ENCODE measurements at places on chromosomes 7 and 10.
A peak's percentile ranks its signal among the peaks of the same experiment; 100 is the strongest.

- no peak for DNase-seq
Observed at GRCh38 chr7:105198223-105198622, 184.2 kb downstream of the KMT2E start.

DNA sequence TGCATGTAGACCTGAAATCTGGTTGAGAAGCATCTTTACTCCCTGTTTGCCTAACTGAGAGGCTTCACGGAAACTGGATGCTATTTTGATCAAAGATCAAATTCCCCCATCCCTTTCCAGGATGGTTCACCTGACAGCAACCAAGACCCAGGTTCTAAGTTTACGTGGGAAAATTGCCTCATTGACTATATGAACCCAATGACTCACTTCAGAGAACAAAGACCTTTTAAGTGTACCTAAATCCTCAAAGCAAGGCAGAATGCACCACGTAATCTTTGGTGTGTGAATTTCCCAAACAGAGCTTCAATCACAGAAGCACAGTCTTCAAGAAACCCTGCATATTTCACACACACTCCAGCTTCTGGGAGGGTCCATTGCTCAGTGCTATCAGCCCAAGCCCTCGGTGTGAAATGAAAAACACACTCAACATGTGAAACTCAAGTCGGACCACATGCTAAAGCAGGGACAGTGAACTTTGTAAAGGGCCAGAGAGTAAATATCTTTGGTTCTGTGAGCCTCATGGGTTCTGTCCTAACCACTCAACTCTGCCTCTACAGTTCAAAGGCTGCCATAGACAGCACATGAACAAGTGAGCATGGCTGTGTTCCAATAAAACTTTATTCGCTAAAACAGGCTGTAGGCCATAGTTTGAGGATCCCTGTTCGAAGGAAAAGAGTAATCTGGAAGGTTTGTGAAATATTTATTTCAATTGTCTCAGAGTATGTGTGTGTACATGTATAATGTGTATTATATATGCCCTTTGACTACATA lies 275.6 kb upstream of the FOXK1 start:
- no peak for DNase-seq

GRCh38 chr7:150665896-150666295 lies 19.6 kb upstream of the GIMAP2 start:
- no peak for DNase-seq

GRCh38 chr7:17770710-17771375 lies 169.5 kb downstream of the SNX13 start:
- no peak for DNase-seq

DNA sequence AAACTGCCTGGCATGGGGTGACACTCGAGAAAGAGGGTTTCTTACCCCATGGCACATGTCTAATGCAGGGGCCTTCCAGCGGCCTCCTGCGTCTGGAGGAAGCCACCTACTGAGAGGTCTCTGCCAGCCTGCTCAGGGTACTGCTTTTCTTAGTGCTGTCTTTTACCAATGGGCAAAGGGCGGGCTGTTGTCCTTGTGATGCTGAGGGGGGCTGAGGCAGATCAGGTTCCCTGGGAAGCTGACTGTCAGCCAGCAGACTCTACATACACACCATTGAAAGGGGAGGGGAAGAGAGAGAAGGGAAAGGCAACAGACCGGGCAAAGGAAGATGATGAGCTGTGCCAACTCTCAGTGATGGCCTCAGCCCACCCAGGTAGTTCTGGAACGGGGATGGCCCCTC lies 48.7 kb downstream of the COL13A1 start:
- DNase-seq, result no peak

DNA sequence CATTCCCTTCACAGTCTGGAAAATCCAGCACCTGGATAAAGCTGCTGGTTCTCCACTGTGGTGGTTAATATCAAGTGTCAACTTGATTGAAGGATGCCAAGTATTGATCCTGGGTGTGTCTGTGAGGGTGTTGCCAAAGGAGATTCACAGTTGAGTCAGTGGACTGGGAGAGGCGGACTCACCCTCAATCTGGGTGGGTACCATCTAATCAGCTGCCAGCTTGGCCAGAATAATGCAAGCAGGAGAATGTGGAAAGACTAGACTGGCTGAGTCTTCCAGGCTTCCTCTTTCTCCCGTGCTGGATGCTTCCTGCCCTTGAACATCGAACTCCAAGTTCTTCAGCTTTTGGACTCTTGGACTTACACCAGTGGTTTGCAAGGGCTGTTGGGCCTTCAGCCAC lies 48.4 kb downstream of the C10orf143 start:
- DNase-seq, result no peak

- DNase-seq, result no peak
Observed at GRCh38 chr7:22564511-22565045, 64.6 kb upstream of the STEAP1B start.

DNA sequence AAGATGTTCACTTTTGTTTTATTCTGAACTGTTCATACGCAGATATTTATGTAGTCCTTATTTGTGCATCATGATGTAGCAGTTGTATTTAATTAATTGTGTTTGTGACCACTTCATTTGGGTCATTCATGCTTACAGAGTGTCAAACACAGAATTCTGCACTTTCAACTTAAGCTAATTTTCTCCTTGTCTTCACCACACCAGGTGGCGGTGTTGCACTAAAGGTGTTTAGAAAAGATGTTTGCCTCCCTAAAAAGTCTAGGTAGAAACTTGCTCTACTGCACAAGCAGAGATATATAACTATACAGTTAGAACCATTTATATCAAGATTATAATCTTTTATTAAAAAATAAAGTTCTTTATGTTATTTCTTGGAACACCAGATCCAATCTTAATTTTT lies 1.3 kb upstream of the TAS2R38 start:
- DNase-seq, result no peak

DNA sequence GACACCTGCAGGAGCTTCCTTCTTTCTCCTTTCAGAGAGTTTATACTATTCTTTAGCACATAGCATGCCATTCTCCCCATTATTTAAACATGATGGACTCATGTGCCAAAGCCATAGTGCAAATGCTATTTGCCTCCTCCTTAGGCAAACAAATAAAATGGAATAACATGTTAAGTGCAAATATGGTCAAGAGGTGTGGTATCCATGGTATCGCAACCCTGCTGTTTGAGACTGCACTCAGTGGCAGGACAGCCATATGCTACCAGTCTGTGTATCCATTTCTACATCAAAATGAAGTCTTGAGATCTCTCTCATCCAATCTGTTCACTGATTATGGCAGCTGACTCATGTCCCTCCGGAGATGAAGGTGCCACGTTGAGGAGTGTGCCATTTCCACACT lies 22.8 kb downstream of the HEPACAM2 start:
- DNase-seq, result no peak

DNA sequence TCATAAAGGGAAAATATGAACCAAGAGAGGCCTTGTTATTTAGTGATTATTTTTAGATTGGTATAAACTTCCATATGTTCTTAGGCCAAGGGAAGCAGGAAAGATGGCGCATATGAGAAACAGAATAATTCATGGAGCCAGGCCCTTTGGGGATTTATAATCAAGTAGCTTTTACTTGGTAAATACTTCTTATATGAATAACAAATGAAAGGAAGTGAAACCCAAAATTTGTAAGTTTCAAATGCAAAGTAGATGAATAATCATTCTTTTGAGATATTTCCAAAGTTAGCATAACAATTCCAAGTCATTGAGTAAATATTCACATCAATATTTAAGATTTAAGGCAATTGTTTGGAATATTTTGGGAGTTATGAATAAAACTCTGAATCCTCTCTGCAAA lies 13.9 kb upstream of the OPTN start:
- DNase-seq, result no peak

DNA sequence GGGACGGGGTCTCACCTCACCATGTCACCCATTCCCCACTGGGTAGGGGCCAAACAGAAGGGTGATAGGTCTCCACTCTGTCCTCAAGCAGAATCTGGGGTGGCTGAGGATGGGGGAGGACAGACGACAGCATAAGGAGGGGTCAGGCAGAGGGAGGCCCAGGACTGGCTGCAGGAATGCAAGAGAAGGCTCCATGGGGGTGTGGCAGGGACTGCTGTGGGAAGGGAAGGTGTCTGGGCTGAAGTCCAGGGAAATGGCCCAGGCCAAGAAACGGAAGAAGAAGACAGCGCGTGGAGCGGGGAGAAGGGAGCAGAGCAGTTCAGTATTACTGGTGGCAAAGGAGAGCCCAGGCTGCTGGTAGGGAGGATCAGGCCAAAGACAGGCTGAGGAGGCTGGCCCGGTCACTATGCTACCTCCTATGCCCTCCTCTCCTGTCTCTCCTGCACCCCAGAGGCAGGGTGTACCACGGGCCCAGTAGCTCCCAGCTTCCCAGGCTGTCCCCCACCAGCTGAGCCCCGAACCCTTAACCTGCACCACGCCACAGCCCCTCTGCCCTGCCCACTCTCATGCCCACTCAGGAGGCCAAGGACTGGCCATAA lies 60.9 kb downstream of the GRB10 start:
- DNase-seq, result no peak

- peak; percentile 63 for DNase-seq
Observed at GRCh38 chr10:133278577-133279265, 2.1 kb upstream of the ADAM8 start.

DNA sequence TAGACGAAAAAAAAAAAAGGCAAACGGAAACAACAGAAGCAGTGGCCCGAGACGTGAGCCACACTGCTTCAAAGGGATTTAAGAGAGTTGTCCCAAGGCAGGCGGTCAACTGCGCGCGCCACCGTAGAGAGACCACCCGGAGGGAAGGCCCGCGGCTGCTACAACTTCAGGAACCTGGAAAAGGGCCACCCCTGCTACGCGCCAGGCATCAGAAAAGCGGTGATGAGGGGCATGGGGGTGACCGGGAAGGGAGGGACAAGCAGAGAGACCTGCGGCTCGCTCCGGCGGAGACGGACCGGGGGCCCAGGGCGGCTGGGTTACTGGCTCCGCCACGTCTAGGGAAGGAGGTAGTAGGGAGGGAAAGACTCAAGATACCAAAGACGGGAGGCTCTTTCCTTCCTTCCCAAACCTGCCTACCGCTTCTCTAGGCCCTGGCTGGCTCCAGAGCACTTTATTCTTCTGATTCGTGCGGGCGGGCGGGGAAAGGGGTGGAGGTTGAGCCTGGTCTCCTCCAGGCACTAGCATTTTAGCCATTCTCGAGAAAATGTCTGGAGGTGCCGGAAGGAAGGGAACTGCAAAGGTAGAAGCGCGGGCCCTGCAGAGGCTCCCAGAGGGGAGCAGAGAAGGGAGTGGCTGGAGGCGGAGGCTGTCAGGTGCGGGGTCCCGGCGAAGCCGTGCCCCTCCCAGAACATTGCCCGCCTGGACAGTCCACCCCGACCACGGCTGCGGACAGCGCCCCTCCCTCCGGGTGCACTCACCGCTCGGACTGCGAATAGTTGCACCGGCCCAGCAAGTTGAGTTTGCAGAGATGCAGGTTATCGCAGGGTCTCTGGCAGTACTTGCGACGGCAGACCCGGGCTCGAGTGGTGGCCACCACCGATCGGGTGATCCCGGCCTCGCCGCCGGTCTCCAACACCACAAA lies 993 bp downstream of the ZC3HAV1 start:
- no peak for DNase-seq

- no peak for DNase-seq
Observed at GRCh38 chr10:17597386-17597785, 19.8 kb downstream of the HACD1 start.

DNA sequence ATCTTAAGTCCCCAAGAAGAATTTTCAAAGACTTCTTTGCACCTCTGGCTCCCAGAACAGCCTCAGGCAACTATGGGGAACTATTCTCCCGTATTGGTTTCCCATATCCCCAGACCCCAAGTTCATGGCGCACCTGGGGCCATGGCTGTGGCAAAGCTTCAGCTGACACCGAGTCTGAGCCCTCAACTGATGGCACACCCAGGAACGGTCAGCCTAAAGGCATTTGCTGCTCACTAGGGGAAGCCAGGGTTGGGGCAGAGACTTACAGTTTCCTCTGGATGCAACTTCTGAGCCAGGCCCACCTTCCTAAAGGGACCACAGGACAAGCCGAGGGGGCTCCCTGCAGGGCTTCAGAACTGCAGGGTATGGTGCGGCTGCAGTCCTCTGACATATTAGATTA lies 13.7 kb upstream of the CPA1 start:
- DNase-seq, result no peak

DNA sequence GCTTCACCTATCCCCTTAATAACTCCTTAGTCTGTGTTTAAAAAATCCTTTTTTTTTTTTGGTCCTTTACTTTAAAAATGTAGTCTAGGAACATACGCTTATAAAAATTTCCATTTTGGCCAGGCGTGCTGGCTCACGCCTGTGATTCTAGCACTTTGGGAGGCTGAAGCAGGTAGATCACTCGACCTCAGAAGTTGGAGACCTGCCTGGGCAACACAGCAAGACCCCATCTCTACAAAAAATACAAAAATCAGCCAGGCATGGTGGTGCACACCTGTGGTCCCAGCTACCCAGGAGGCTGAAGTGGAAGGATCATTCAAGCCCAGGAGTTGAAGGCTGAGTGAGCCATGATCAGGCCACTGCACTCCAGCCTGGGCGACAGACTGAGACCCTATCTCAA lies 14.8 kb downstream of the KAZALD1 start:
- no peak for DNase-seq

GRCh38 chr7:141370178-141370577 lies 181.0 kb upstream of the AGK start:
- DNase-seq, result no peak

DNA sequence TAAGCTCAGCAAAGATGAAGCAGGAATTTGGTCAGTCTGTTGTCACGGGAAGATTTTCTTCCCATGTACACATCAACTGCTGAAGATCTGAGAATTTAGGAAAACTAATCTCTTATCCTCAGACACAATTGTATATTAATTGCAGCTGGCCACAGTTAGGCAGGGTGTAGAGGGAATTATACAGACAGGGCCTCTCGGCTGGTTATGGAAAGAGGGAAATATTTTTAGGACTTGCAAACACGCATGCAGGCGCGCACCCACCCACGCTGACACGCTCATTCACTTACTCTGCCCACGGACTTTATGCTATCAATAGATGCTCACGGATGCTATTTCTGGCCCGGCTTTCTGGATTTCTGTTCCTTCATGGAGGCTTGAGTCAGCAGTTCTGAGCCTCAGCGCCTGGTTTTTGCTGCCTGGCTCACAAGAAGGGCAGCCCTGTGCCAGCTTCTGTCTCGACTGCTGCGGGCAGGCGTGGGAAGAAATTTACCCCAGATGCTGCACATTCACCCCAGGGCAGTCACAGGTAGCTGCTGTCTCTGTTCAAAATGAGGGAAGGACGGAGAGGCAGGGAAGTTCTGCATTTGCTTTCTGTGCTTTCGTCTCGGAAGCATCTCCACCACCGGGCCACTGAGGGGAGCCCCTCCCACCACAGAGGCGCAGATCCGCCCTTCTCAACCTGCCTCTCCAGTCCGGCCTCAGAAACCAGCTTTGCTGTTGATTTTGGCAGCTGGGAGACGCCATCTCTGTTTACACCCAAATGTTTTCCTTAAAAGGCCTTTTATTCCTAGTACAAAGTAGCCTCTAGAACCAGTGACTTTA lies 116.3 kb upstream of the BTBD16 start:
- no peak for DNase-seq
